HEK293T (cell line): ENCODE measurements at places on chromosomes 3 and 15.
A peak's percentile ranks its signal among the peaks of the same experiment; 100 is the strongest.

- no peak for DNase-seq
These were observed 168.5 kb upstream of the FAM3D start for GRCh38 chr3:58835086-58835485.

DNA sequence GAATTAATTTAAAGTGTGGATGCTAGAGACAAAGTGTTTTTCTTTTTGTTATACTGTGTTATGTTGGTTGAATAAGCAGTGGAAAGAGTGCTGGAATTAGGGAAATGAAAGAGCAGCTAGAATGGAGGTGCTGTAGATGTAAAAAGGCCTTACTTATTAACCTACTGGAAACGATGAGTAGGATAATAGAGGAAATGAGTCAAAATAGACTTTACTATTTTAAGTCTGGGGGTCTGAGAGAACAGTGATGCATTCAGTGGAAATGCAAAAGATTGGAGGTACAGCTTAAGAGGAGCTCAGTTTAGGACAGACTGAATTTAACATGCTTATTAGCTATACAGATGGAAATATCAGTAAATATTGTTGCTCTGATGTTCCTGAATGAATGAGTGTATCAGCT, 674.0 kb downstream of the OTOL1 start:
- DNase-seq: no peak

DNA sequence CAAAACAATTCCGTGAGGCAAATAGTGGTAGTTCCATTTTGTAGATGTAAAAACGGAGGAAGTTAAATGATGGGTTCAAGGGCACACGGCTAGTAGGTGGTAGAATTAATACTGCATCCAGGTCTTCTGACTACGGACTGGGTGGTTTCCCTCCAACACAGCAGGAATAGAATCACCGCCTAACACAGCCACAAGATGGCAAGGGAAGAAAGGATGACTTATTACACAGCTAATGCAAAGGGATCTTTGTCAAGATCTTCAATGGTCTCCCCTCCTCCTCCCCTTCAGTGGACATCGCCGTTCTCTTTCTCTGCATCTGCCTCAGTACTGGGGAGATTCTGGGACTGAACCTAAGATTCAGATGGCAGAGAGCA, 524 bp upstream of the TOPBP1 start:
- DNase-seq: peak; percentile 31

- no peak for DNase-seq
These were observed 207.6 kb downstream of the GAP43 start for GRCh38 chr3:115830764-115831395.

DNA sequence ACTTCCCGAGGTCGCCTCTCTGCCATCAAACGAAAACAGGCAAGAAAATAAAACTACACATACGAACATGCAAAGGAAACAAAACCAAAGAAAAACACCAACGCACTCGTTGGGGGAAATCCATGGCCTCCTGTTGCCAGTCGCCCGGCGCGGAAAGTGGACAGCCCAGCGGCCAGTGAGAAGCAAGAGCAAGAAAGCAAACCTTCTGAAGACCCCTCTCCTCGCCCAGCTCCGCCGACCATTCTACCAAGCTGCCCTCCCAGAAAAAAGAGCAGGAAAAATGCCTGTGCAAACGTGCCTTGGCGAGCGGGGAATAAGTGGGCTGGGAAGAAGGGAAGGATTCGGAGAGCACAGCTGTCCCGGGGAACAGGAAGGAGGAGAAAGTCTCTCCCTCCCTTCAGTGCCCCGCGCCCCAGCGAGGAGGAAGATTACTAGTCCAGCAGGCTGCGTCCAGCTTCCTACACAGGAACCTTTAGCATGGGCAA, 802 bp upstream of the NECTIN3 start:
- peak; percentile 53 for DNase-seq
